ENCODE measurements at places on chromosomes 1 and 21. TPM values are rescaled to one million over a fixed set of nuclear protein-coding genes. Genes with fewer than 3 reads are reported as not detected.

OR10J1 gene
- total RNA-seq, result under 0.01 TPM

AVPR1B gene
- 3.8 TPM for total RNA-seq

MCOLN2 gene
- 1.1 TPM for total RNA-seq

IL10RB gene
- 19.9 TPM for total RNA-seq

CHAF1B gene
- 2.4 TPM for total RNA-seq

ETV3L gene
- not detected for total RNA-seq

RNU1-4 gene
- under 0.01 TPM for total RNA-seq

GPR52 gene
- 4.6 TPM for total RNA-seq

GPA33 gene
- total RNA-seq, result 3.5 TPM

CSF3R gene
- total RNA-seq, result 166 TPM

OLIG2 gene
- under 0.01 TPM for total RNA-seq

AMY1A gene
- not detected for total RNA-seq

HMGCL gene
- total RNA-seq, result 31.8 TPM
